ENCODE measurements at places on chromosomes 6 and 20.

- no peak for DNase-seq
Measured at GRCh38 chr20:33000802-33001466, 3.3 kb downstream of the SUN5 start.

- DNase-seq, result no peak
Measured at GRCh38 chr20:64068386-64069208, 5.6 kb downstream of the TCEA2 start.

GRCh38 chr6:166304106-166304505 lies 4.1 kb downstream of the PRR18 start:
- no peak for DNase-seq

DNA sequence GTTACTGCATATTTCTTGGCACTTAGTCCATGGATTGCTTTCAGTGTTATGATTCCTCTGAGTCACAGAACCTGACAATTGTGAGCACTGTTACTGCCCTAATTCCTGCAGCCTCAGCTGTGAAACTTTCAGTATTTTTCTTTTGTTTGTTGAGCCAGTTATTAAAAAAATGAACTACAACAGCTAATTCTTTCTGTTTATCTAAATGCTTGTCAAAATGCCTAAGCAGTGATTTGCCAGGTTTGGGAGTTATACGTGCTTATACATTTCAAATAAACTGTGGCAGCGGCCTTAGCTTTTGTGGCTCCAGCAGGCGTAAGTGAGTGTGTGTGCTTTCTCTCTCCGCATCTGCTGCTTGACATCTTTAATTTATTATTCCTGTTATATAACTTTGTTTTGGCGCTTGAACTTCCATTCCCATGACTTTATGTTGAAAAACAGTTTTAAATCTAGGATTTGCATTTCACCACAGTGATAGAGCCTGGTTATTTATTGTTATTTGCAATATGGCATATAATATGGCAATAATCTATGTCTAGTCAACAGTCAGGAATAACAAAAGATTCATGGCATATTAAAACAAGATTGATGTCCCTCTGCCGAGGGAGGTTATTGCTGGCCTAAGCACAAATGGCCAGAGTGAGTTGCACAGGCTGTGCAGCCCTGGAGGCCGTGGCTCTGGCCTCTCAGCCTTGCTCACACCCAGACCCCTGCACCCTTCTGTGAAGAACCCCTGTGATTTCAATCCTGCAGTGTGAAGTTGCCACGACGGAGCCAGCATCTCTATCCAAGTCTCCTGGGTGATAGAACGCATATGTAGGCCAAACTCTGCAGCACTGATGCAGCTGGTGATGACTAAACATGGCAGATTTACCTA lies 303.4 kb downstream of the THBS2 start:
- no peak for DNase-seq

GRCh38 chr20:32569380-32570305 lies 15.5 kb downstream of the NOL4L start:
- no peak for DNase-seq

DNA sequence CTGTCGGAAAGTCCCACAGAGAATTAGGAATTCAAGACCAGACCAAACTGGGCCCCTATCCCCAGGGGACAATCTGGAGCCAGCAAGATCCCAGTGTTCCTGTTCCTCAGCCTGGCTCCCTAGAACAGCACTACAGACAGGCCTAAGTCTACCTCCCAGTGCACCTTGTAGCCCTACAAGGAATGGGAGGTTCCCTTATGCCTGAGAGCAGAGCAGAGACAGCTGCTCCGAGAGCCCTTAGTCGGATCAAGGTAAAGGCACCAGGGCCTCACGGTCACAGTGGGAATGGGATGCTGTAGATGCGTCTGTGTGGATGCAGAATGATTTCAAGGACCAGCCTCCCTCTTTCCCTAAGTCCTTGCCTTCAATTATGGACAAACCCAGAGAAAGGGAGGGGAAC lies 204.5 kb upstream of the STXBP5 start:
- no peak for DNase-seq

- DNase-seq, result no peak
Measured at GRCh38 chr20:3248167-3248992, 9.4 kb upstream of the SLC4A11 start.

DNA sequence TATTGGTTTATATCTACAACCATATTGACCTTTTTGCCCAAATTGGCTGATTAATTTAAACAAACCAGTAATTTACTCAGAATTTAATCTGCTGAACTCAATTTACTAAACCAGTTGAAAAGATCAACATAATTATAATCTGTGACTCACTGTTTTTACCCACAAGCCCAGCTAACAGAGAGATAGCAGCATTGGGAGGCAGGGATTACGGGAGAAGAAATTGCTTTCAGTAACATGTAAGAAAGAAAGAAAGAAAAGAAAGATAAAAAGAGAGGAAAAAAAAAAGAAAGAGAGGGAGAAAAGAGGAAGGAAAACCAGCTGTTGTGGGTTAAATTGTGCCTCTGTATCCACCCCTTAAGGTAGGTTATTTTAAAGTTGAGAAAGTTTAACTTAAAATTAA lies 13.3 kb upstream of the RHAG start:
- no peak for DNase-seq

DNA sequence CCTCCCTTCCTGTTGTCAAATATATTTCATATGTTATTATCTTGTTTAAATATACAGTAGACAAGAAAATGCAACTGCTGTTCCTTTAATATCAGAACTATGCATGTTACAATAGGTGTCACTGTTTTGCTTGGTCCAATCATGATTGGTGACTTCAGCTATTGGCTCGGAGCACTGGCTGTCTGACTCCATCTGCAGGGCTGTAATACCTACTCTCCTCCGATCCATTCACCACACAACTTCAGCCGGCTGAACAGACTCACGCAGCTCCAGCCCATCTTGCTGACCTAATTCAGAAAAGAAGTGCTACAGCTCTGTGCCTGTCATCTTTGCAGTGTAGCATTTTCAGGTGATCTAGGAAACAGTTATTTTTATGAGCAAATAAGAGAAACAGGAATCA lies at the start of gene BTBD3:
Gene BTBD3 (plus strand): TSS at position 231 of the 400 bp plus-strand sequence. CDS start 383 bp downstream, outside the sequence.
- DNase-seq, result peak; percentile 18

DNA sequence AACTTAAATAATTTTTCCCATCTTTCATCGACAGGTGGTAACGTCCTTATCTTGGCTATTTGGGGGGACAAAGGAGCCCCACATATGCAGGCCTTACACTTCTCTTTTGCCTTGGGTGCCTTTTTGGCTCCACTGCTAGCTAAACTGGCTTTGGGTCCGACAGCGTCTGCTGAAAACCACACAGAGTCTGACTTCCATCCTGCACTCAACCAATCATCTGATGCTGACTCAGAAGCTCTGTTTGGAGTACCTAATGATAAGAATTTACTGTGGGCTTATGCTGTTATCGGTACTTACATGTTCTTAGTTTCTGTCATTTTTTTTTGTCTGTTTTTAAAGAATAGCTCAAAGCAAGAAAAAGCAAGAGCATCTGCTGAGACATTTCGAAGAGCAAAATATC lies 178.5 kb downstream of the SLC16A10 start:
- no peak for DNase-seq

GRCh38 chr20:5178046-5178445 lies 51.2 kb downstream of the CDS2 start:
- DNase-seq, result no peak

- DNase-seq, result peak; percentile 47
Measured at GRCh38 chr6:36340618-36341454, 4.1 kb upstream of the BNIP5 start.

GRCh38 chr6:30450909-30451841 lies 38.1 kb upstream of the HLA-E start:
- DNase-seq, result no peak

DNA sequence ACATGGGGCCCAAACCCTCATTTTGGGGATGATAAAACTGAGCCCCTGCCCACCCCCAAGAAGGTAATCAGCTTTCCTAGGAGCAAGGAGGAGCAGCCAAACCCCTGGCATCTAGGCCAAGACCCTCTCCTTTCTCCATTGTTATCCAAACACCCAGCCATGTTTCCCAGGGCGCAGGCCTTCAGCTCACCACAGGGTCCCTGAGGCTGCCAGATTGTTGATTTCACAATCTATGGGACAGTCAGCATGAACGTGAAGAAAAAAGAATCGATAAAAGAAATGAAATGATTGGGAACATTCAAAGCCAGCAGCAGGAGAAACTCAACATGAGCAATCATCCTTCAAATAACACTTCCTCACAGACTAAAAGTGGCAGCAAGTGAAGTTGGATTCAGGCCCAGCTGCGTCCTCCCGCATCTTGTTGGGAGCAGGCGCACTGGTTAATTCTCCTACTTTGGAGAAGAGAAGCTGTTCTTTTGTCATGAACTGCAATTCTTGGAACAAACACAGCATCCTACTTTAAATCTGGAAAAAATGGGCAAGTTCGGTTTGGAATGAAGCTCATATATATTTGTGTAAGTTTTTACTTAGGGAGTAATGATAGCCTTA lies 241.8 kb upstream of the PRDM1 start:
- DNase-seq, result no peak

DNA sequence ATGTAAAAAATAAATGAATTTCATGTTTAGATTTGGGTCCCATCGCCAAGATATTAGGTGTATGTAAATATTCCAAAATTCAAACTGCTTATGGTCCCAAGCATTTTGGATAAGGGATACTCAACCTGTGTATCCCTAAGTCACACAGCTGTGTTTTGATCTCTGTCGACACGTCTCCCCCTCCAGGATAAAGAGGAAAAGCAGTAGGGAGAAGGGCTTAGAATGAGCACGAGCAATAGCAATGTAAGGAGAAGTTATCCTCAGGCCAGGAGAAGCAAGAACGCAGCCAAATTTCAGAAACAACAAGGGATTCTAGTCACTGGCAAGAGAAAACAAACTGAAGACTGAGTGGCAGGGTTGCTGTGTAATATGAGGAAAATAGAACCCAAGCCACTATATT lies 181.2 kb downstream of the AIG1 start:
- DNase-seq, result no peak

GRCh38 chr6:28943557-28944411 lies 20.0 kb upstream of the TRIM27 start:
- no peak for DNase-seq

- no peak for DNase-seq
Measured at GRCh38 chr6:79384845-79385244, 150.4 kb upstream of the HMGN3 start.

GRCh38 chr6:37972994-37973757 lies 153.6 kb downstream of the ZFAND3 start:
- no peak for DNase-seq

DNA sequence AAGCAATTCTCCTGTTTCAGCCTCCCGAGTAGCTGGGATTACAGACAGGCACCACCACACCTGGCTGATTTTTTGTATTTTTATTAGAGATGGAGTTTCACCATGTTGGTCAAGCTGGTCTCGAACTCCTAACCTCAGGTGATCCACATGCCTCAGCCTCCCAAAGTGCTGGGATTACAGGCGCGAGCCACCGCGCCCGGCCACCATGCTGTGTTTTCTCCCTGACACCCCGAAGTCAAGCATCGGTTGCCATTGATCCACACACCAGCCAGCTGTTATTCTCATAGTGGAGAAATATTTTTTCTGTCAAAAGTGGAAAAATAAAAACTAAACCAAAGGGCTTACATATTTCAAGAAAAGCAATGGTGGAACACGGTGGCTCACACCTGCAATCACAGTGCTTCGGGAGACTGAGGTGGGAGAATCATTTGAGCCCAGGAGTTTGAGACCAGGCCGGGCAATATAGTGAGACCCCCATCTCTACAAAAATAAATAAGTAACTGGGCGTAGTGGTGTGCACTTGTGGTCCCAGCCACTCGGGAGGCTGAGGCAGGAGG lies 157.4 kb downstream of the ZMYND8 start:
- no peak for DNase-seq

- DNase-seq, result peak; percentile 47
Measured at GRCh38 chr6:148144917-148145521, 197.6 kb upstream of the SASH1 start.

DNA sequence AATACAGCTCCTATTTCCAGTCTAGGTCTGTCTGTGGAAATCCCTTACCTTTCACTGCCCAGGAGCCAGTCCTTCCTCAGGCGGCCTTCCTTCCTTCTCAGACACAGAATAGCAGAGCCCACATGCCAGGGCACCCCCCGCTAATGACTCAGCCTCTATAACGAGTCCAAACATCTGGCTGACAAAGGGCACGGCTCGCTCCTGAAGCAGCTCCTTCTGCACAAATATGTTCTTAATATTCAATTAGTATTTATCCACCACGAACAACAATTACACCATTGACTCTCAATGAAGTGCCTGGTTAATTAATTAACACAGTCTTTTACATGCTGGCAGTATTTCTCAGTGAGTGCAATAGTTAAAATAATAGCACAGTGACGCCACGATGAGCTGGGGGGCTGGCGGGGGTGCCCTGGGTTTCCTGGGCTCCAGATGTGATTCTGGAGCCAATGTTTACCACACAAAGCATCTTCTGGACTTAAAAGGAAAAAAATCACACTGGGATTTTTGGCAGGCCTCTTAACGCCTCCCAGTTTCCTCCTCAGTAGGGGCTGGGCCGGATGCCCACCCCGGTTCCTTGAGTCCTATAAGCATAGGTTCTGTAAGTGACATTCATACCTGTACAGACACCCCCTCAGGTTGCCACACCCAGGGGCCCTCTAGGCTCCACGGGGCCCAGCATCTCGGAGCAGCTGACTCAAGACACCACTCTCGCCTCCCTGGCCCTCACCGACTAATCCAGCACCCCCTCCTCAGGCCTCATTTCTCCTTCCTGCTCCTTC lies 158.6 kb upstream of the MLN start:
- no peak for DNase-seq

DNA sequence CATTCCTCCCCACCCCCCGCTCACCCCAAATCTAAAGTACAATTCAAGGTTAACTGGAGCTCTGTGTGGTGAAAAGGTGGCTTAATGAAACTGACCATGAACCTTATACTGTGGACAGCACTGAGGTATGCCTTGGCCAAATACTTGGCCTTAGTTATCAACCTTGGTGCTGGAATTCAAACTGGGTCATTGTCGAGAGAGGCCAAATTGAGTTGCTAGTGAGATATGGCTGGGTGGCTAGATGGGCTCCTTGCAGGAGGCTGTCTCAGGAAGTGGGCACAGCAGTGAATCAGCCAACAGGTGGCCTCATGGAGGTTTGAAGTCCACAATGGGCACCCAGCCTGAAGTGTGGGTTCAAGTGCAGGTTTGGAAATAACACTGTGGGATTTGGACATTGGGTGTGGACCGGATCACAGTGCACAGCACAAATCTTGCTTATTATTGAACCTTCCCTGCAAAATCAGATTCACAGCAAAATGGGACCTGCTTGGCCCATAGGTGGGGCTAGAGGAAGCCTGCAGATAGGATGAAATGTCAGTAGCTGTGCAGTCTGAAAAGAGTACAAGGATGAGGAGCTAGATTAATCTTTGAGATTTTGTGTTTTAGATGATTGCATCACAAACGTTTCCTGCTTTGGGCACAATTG lies 5.6 kb upstream of the BTBD3 start:
- DNase-seq, result no peak

GRCh38 chr6:110544472-110544871 lies 68.1 kb upstream of the SLC22A16 start:
- DNase-seq, result no peak

- no peak for DNase-seq
Measured at GRCh38 chr6:48990739-48991138, 472.3 kb downstream of the MMUT start.

- no peak for DNase-seq
Measured at GRCh38 chr20:45415822-45416637, at the start of gene PIGT. TSS of gene PIGT (plus strand) at chr20:45416141. CDS start at chr20:45416157, 16 bp downstream.

GRCh38 chr20:48202334-48203113 lies 417.2 kb upstream of the SULF2 start:
- no peak for DNase-seq

All from thoracic aorta (tissue), 2 donors.